ENCODE measurements at places on chromosomes 3 and 15.

- no peak for DNase-seq
These were observed 70.5 kb downstream of the PBRM1 start for GRCh38 chr3:52615166-52615565.

DNA sequence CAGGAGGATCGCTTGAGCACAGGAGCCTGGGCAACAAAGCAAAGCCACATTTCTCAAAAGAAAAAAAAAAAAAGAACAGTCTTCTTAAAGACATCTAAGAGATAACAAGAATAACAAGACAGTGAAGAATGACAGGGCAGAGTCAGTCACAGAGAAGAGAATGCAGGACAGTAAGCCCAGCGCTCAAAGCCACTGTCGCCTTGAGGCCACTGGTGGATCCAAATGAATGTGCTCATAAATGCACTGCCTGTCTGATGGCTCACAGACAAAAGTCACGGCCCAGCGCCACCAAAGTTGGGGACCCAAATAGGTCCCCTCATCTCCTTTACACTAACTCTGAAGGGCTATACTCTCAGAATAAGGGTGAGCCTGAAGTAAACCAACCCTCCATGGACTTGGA, 52.3 kb downstream of the FAM174B start:
- no peak for DNase-seq

- no peak for DNase-seq
These were observed 21.7 kb upstream of the UTS2B start for GRCh38 chr3:191352014-191352413.

- DNase-seq, result no peak
These were observed 9.2 kb upstream of the EHD4 start for GRCh38 chr15:41981371-41982132.

DNA sequence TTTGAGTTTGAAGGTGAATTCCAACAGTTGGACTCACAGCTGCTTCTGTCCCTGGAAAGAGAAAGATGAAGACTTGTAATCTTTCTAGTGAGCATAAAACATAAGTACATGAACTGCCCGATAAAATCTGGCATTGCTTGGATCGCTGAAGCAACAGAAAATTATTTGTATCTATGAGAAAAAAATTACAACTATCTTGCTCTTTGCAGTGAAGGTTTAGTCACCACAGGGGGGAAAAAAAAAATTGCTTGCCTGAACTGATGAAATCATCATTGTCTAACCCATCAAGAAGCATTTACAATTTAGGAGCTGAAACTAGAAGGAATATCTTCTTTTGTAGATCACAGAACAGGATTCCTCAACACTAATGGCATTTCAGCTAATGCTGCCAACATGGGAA, 20.0 kb downstream of the TMEM207 start:
- no peak for DNase-seq

DNA sequence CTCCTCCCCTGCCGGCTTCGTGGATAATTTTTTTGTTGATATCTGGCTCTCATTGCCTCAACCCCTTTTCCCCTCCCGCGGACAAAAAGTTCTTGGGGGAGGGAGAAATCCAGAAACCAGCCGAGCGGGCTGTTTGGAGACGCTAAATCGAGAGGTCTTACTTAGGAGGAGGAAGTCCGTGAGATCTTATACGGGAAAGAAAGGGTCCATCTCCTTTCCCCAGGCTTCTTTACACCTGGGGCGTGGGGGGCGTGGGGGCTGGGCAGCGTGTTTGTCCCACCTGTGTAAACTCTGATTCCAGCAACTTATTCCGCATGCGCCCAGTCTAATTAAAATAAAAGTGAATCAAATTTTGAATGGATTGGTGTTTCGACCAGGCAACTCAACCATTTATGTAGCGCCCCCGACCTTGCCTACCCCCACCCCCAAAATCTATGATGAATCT, 364 bp upstream of the CADPS start:
- DNase-seq, result no peak

DNA sequence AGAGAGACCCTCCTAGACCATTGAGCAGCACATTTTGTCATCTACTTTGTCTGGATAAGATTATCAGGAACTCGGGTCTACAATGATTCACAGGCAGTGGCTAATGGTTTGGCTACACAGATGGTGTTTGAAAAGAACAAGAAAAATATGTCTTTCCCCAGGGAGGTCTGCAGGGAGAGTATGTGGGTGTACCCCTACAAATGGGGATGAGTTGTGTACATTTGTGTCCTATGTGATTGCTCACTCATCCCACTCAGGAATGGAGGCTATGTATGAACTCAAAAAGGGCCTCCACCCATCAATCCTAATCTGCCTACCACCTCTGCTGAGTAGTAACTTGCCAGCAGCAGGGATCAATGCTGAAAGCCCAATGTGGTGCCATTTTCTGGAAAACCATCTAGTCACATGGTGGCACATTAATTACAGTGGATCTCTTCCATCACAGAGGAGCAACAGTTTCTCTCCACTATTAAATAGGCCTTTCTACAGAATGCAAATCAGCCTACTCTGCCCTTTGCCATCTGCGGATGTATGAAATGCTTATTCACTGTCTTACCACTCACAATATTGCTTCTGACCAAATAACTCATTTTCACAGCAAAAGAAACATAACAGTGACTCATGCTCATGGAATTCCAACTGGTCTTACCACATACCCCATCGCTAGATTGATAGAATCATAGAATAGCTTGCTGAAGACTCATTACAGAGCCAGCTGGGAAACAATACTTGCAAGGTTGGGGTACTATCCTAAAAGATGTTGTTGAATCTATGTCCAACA, 48.3 kb upstream of the TRIM42 start:
- DNase-seq, result no peak

DNA sequence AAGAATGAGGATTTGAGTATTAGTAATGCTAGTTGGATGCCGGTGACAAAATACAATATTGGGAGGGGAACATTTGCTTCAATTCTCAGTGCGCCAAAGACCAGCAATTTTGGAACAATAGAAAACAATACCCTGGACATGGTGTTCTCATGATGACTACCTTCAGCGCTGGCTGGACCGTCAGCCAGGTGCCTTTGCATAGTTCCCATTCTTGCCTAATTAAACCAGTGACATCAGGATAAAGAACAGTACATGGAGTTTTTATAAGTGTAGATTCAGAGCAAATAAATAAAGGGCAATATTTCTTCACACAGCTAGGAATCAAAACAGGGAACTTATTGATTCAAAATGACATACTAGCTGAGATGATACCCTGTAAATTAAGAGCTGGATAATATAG, 404.8 kb upstream of the RORA start:
- no peak for DNase-seq

DNA sequence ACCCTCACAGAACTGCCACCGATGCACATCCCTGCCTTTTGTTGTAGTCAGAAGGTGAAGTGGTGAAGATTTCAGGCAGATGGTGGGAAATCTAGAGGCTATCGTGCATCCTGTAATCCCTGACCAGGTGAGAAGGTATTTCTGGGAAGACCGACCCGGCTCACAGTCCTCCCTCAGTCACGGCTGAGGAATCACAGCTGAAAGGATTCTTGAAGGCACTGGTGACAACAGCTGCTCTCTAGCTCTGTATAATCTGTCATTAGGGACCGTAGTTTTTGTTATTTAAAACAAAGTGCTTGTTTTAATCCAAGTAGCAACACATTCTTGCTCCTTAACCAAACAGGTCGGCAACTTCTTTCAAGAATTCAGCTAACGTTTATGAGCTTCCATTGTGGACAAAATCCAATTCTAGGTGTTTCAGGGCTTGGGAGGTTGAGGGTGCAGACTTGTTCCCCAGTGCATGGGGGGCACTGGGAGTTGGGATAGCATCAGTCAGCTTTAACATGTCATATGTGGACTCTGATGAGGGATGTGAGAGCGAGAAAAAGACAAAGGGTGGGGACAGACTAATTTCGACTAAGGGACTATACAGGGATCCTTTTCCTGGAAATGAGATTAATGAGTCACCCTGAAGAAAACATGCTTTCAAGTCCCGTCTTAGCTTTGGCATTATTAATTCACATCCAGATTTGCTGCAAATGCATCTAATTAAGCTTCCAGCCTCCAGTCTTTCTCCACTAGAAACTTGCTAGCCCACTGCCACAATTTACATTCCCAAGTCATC, 141.0 kb upstream of the RASGRP1 start:
- DNase-seq, result no peak

- no peak for DNase-seq
These were observed 90.4 kb downstream of the XXYLT1 start for GRCh38 chr3:195180490-195181112.

- DNase-seq, result no peak
These were observed 13.6 kb upstream of the GATM start for GRCh38 chr15:45391746-45392583.

DNA sequence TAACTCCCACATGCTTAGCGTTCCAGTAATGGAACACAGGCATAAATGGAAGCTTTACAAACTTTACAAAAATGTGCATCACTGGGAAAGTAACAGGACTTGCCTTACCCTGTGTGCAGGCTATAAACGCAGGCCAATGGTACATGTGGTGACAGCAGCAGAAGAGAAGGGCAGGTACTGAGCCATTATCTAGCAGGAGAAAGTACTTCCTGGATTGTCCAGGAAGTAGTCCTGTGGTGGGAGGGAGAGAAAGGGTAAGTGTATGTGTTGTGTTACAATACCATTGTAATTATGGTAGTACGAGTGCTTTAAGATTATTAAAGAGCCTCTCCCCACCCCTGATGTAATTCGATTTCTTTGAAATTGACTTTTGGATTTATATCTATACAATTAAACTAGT, 5.3 kb downstream of the ATP1B3 start:
- no peak for DNase-seq

All from NCI-H1105 (cell line).